Pericardium fibroblast (primary cell): ENCODE measurements at places on chromosomes 2 and 18. TPM values are rescaled to one million over a fixed set of nuclear protein-coding genes. Genes with fewer than 3 reads are reported as not detected.

Gene ASB18
- total RNA-seq, result not detected in 2 replicates

Gene ATG16L1
- total RNA-seq, result 15.5 and 15.7 TPM in 2 replicates

Gene TDRD15
- not detected in 2 replicates for total RNA-seq

Gene NAT8
- total RNA-seq, result not detected in 2 replicates

Gene POLE4
- 28.7 and 63.0 TPM in 2 replicates for total RNA-seq
